ENCODE measurements at places on chromosomes 4 and X. TPM values are rescaled to one million over a fixed set of nuclear protein-coding genes. Genes with fewer than 3 reads are reported as not detected.

Gene RNF175
- 1.2 TPM for total RNA-seq

Gene SH3BGRL
- total RNA-seq, result 201 TPM

Gene KIF4A
- 0.42 TPM for total RNA-seq

Gene ATP1B4
- total RNA-seq, result not detected

Gene TIMM8A
- total RNA-seq, result 11.0 TPM

Gene ABCG2
- total RNA-seq, result 22.0 TPM

Gene CCDC110
- total RNA-seq, result 1.6 TPM

Gene TSPAN5
- total RNA-seq, result 2.6 TPM

Gene PRKG2
- not detected for total RNA-seq

Gene FRMD7
- total RNA-seq, result not detected

Gene ARHGAP6
- total RNA-seq, result 2.4 TPM

Gene MAGEE2
- total RNA-seq, result 0.11 TPM

Gene MAGEA8
- not detected for total RNA-seq

Gene MID1
- total RNA-seq, result 9.5 TPM

Gene TMPRSS11D
- total RNA-seq, result not detected

All from adrenal gland (tissue), 19 donors.